ENCODE measurements at places on chromosomes 5 and 9.

DNA sequence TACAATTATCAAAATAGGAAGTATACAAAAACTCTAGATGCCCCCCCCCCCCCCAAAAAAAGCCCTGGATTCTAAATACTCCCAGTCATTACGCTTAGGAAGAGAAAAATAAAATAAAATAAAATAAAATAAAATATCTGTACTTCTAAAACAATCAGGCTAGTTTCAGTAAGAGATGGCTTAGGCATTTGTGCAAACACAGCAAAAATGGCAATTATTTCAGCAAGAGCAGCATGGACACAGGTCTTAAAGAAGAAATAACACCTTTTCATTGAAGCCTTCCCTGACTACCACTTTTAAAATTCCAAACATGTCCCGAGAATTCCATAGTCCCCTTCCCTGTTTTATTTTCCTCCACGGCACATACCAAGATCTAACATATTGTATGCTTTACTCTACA lies 218.6 kb upstream of the POU5F2 start:
- no peak for DNase-seq

DNA sequence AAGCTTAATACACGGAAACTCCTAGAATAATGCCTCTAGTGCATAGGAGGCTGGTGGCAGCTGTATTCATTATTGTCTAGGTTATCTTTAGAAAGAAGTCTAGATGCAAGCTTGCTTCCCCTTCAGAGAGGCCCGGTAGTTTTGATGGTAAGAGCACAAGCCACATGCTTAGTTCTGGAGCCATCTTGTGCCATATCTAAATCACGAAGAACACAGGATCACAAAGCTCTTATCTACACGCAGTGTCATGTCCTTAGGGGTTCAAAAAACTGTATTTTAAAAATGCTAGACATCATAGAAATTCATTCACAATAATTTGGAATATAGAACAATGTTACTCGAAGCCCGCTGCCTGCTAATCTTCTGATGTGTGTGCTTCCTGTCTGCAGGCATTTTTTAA lies 6.2 kb downstream of the CACFD1 start:
- no peak for DNase-seq

GRCh38 chr9:136519263-136520052 lies 26.4 kb downstream of the NOTCH1 start:
- no peak for DNase-seq

DNA sequence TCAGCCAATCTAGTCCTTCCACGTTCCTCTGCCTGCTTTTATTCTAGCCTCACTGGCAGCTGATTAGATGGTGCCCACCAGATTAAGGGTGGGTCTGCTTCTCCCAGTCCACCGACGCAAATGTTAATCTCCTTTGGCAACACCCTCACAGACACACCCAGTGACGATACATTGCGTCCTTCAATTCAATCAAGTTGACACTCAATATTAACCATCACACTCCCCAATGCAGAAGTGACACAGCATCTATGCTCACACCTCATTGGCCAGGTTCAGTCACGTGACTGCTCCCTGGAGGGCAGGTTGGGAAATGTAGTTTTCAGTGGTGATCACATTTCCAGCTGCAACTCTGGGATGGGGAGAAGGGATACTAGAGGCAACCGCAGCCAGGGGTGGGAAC lies 13.0 kb downstream of the SUSD3 start:
- DNase-seq, result no peak

DNA sequence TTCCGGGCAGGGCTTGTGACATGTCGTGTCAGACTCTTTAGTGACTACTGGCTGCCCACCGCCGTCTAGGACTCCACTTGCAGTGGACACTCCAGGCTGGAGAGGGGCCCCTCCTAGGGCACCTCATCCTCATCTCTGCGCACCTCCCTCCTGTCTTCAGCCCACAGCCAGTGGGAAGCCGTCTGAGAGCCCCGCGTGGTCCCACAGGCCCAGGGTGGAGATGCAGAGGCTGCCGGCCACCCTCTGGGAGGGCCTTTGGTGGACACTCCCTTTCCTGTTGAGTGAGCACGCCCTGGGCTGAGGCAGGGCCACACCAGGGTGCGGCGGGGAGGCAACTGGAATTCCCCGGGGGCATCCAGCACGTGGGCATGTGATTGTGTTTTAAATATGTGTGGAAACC lies 80.5 kb downstream of the IRX2 start:
- DNase-seq, result no peak

DNA sequence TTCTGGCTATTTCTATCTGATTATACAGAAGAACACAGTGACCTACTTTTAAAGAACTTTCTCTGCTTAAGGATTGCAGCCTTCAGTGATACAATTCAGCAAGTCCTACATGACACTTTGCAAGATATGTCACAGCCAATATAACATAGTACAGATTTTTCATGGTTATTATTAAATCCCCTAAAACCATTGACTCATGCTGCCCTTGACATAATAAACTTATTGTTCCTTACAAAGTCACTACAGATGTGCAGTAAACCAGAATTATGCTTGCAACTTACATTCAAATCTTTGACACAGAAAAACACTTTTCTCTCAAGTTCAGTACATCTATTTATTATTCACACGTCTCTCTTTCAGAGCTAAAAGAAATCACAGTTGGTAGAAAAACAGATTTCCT lies 1136.3 kb upstream of the ACO1 start:
- DNase-seq, result no peak
